ENCODE measurements at places on chromosomes 3 and 15.

DNA sequence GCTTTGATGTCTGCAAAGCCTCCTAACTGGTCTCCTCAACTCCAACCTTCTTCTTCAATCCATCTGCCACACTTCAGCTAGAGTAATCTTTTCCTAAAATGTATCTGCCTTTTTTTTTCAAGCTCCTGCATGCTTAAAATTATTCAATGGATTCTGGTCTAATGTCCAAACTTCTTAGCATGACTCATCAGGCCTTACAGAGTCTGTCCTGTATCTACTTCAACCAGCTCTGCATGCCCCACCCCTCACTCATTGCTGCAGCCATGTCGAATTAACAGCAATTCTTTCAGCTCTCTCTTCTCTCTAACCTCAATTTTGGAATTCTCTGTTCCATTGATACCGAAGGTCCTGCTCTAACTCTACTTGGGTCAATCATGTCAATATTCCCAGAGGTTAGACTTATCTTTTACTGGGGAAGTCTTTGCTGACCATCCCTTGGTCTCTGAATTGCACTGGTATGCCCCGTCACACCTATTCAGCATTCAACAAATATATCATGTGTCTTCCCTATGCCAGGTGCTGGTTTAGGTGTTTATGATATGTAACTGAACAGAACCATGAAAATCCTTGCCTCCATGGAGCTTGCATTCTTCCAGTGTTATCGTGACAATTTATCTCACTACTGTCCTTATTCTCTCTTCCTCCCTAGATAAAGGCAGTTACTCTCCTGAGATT, 88.5 kb upstream of the NANOGP8 start:
- no peak for DNase-seq

- no peak for DNase-seq
These were observed 87.3 kb downstream of the SMAD6 start for GRCh38 chr15:66789029-66790025.

GRCh38 chr3:14563946-14564539, 23.9 kb upstream of the GRIP2 start:
- DNase-seq = no peak

GRCh38 chr3:37218206-37218605, 43.8 kb upstream of the LRRFIP2 start:
- DNase-seq = no peak

DNA sequence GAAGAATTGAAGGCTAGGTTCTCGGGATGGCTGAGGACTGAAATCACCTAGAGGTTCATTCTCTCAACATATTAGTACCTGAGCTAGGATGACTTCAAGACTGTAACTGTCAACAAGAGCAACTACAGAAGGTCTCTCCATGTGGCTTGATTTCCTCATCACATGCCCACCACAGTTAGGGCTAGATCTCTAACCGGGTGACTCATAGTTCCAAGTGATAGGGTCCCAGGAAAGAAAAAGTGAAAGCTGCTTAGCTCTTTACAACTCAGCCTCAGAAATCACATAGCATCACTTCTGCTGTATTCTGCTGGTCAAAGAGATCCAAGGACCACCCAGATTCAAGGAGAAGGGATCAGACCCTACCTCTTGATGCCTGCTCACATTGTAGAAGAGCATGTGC, 165.4 kb upstream of the AGTR1 start:
- no peak for DNase-seq

DNA sequence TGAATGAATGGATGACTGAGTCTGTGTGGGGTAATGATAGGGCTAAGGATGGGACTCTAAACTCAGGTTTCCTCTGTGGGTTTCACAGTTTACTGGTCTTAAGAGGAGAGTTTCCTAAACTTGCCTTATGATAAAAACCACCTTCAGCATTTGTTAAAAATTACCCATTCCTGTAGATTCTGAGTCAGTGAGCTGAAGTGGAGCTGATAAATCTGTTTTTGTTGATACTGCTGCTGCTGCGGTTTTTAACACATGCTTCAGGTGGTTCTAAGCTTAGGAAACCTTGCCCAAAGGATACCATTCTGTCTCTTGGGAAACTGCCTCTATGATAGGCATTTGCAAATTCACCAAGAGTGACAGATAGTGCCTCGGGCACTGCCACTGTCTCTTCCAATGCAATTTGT, 52.6 kb downstream of the MECOM start:
- DNase-seq = no peak

GRCh38 chr3:117091676-117092075, 382.1 kb downstream of the TUSC7 start:
- no peak for DNase-seq

DNA sequence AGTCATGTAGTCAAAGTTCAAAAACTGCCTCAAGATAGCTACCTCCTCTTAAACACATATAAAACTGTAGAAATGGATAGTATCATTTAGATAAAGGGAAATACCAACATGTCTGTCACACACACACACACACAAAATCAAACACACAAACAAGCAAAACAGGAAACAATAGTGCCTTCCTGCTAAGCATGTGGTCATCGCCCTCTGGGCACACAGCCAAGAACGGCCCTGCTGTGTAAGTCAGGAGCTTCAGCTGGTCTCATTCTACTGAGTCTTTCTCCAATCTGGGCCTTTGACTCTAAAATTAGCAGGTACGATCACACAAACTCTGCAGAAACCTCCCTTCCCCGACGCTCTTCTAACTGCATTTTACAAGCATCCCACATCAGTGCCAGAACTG, 272.2 kb upstream of the CHRNA7 start:
- no peak for DNase-seq

DNA sequence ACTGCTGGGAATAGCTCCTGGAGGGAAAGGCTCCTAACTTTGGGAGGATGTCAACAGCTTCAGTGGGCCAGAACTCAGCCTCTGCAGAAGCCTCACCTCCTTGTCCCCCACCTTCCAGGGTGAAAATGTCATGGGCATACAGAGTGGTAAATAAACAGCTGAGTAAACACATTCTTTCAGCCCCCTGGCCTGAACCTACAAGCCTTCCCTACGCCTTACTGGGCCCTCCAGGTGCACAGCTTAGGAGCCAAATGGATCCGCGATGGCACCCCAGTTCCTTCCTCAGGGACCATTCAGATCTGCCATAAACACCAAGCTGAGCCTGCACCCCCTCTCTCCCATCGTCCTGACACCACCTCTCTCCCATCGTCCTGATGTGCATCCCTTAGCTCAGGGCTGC, 126.2 kb upstream of the IGF1R start:
- no peak for DNase-seq

DNA sequence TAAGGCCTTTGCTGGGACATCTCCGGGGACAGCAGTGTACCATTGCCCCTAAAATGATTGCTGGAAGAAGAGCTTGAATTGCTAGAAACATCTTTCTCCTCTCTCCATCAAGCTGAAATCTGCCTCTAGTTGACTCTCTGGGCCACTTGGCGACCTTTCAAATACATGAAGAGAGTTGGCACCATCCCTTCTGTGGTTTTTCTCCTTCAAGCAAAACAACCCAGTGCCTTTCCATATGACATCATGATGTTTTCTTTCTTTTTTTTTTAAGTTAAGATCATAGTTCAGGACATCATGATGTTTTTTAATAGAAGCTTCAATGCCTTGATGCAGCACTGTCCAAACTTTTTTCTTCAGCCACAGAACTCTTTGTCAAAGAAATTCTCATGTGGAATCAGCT, 144.0 kb upstream of the PTPRG start:
- no peak for DNase-seq

GRCh38 chr3:196625331-196625730, 14.2 kb upstream of the NRROS start:
- no peak for DNase-seq

DNA sequence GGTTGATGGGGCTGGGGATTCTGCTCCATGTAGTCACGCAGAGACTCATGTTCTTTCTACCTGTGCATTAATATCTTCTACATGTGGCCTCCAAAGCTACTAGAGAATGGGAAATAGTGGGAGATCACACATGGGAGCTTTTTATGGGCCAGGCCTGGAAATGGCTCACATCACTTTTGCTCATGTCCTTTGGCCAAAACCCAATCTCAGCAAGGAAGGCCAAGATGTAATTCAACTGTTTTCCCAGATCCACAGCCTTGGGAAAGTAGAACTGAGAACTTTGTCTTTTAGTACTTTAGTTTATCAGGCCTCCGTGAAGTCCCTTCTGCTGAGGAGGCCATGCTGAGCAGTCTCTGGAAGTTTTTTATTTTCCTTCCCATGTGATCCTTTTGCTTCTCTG, 73.2 kb upstream of the SLC4A7 start:
- no peak for DNase-seq

GRCh38 chr3:17336291-17336690, 406.1 kb downstream of the TBC1D5 start:
- DNase-seq = no peak

DNA sequence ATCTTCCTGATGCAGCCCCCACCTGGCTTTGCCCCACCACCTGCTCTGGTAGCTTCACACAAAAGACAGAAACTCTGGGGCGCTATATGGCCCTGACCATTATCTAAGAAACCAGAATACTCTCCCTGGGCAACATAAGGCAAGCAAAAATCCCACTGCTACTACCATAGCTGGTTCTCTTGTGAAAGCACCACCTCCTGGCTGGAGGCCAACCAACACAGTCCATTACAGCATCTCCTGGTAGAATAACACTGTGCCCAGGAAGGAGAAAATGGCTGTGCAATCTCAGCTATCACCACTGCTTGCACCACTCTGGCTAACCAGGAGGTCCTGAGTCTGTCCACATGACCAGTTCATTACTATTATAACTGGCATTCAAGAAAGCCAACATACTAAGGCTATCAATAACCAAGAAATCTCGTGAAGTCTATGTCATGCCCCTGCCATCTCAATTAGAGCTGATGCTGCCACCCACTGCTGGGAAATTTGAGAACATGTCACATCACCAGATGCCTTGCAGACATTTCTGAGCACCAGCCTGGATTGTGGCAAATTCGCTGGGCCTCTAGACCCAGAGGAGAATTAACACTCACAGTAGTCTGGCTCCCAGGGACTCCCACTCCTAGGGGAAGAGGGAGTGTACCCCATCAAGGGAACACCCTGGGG, 1114.8 kb downstream of the ROBO2 start:
- no peak for DNase-seq

- no peak for DNase-seq
These were observed 45.0 kb downstream of the SUCNR1 start for GRCh38 chr3:151918253-151919029.

DNA sequence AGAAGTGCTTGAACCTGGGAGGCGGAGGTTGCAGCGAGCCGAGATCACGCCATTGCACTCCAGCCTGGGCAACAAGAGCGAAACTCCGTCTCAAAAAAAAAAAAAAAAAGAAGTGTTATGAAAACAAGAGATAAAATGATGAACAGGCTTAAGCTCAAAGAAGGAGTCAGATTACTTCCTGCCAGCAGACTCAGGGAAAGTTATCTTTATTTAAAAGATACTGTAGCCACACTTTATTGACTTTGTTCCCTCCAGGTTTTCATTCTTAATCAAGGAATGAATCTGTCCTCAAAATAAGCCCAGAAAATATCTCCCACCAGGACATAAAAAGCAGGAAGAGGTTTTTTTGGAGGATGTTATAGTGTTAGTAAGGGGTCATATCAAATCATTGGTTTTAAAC, 176.5 kb upstream of the KCNMB2 start:
- DNase-seq = no peak

GRCh38 chr3:196996454-196997265, 28.0 kb upstream of the PIGZ start:
- no peak for DNase-seq

DNA sequence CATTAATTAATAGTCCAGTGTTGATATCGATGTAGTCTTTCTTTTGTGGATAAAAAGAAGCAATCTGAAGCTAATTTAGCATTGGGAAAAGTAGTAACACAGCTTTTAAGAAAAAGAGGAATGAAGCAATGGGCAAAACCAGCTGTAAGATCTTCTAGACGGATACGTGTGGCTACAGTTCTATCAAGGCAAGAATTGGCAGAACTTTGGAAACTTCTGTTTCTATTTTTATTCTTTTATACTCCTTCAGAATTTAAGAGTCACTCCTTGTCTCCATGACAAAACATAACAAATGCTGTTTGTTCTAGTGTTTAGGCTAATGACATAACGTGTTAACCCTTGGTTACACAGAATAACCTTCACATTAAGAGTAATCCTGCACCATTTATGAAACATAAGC, 289.2 kb downstream of the ROBO2 start:
- no peak for DNase-seq

DNA sequence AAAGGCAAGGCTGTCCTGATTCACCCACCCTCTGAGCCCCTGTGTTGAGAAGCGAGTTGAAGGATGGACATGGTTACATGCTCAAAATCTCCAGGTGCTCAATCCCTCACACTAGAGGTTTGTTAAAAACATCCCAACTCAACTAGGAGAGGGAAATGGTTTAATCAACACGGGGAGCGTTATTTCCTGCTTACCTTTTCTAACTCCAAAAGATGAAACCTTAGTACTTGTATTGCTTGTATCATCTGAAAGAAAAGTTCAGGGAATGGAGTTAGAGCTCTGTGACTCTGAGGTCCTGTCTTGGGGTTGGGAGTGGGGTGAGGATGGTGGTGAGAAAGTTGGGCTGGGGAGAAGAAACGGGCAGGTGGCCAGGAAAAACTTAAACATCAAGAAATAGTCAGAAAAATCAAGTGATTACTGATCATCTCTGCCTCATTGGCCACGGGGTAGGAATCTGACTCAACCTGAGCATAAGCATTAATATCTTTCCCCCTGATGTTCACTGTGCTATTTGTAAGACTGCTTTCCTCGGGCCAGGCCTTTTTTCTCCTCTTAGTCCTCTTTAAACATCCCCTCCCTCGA, 5.9 kb downstream of the MEIS2 start:
- no peak for DNase-seq

DNA sequence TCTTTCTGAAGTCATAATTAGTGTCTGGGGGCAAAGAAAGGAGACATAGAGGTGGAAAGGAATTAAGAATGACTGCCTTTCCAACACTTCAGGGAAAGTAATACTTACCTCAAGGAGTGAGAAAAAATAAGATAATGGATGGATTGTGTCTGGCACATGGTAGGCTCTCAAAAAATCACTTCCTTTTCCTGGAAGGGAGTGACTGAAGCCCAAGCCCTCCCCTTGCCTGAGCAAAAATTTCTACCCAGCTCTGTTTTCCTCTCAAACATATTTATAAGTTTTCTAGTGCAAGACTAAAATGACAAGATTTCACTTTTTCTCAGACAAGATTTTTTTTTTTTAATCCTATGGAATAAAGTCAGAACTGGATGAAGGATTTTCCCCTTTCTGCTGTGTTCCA, 145.0 kb downstream of the IGSF11 start:
- DNase-seq = no peak

DNA sequence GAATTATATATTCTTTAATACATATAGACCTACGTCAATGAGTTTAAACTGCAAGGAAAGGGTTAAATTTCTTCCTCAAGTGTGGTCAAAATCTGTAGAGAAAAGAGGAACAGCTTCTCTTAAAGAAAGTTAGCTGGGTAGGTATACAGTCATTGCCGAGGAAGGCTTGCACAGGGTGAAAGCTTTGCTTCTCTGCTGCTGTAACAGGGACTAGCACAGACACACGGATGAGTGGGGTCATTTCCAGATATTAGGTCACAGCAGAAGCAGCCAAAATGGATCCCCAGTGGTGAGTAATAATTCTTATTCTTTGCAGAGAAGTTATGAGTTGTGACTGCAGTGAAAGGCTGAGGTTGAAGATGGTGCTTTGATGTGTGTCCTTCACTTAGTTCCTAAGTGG, at the start of gene CD86:
TSS of gene CD86 (plus strand) at position 148 of the 400 bp plus-strand sequence. CDS start at position 276, 128 bp downstream.
- DNase-seq = no peak
